ENCODE measurements at places on chromosomes 12 and 14.

GRCh38 chr12:27900920-27901879, 71.3 kb downstream of the PTHLH start:
- DNase-seq: no peak

DNA sequence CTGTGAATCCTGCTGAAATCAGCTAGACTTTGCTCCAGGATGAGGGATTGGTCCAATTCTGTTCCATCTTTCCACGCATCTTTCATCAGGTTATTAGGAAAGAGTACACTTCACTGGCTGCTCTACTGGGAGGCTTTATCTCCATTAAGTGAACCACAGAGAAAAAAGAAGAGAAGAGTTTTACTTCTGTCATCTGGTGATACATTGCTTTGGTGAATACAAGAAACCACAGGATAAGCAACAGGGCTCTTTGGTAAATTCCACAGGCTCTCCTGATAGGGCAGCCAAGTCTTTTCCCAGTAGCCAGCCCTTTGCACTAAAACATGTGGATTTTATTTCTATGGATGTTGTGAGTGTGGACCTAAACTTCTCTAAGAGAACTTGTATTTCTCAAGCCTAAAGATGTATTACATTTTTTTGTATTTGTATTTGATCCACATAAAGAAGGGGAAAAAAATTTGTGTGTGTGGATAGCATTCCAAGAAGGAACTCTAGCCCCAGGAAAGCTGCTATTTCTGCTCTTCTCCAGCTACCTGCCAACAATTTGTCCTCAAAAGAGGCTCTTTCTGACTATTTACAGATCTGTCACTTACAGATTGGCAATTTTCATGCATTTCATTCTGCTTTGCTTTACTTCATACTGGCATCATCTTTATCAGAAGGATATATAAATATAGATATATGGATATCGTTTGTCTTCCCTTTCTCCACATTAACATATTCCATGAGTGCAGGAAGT, 1117.6 kb upstream of the TMEM132C start:
- no peak for DNase-seq

DNA sequence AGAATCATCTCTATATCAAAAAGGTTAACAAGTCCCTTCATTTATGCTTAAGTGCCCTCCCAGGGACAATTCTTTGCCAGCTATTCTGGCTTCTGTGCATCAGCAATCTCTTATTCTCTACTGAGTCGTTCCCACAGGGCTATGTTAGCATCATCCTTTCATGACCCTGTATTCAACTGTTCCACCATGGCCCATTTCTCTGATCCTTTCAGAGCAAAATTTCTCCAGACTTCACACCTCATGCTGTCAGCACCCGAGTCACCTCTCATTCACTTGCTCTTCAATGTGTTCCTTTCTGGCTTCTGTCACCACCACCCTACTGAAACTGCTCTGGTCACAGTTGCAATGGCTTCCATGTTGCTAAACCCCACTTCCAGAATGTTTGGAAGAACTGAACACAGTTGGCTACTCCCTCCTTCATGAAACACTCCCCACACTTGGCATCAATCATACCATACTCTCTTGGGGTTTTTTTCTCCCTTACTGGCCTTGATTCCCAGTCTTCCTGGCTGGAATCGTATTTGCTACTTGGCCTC, 159.5 kb upstream of the HMGA2 start:
- DNase-seq: no peak

GRCh38 chr14:100588671-100589070, 1.5 kb upstream of the BEGAIN start:
- DNase-seq: no peak

DNA sequence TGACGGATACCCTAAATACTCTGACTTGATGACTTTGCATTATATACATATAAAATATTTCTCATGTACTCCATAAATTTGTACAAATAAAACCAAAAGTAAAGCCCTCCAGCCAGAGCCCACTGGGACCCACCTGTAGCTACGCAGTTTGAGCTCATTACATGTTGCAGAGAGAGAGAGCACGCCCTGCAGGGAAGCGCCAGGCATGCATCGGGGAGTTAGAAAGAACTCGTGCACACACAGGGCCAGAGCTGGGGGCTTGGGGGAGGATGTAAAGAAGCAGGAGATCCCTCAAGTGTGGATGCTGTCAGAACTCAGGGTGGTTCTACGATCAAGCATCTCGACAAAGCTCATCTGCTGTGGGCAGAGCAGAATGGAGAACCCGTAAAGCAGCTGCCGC, 178.5 kb upstream of the RTL1 start:
- DNase-seq: no peak

DNA sequence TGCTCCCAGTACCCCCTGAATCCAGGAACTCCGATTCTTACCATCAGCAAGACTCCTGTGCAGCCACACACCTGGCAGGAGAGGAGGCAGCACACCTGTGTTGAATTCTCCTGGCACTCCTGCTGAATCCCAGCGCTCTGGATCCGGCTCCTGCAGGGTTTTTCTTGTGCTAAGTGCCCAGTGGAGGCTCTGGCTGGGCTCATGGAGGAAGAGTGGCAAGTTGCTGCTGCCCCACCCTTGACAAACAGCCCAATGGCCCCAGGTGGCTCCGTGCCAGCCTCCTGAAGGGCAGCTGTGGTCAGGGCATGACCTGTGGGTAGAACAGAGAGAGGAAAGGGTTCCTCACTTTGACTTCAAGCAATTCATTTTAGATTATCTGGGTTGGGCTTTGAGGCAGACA, 20.0 kb downstream of the CRACR2A start:
- DNase-seq: no peak

DNA sequence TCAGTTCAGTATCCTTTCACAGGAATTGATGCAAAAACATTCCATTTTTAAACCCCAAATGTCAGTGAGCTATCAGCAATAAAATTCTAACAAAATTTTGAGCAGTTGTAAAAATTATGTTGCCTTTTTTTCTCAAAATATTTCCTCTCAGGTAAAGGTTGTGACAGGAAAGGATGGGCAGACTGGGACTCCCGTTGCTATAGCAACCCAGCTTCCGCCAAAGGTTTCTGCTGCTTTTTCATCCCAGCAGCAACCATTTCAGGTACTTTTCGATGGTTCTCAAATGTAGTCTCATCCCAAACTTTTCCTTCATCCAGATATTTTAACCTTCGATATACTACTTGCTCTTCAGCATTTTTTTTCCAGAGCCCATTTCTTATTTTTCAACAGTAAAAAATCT, 13.6 kb downstream of the EP400 start:
- DNase-seq: no peak

GRCh38 chr14:97264516-97265230, 467.5 kb downstream of the VRK1 start:
- no peak for DNase-seq

- DNase-seq: no peak
These were observed 219.5 kb upstream of the OTX2 start for GRCh38 chr14:57029620-57030253.

- no peak for DNase-seq
These were observed 26.8 kb downstream of the CPSF6 start for GRCh38 chr12:69266036-69266635.

GRCh38 chr14:41549282-41549681, 57.4 kb upstream of the LRFN5 start:
- DNase-seq: no peak

DNA sequence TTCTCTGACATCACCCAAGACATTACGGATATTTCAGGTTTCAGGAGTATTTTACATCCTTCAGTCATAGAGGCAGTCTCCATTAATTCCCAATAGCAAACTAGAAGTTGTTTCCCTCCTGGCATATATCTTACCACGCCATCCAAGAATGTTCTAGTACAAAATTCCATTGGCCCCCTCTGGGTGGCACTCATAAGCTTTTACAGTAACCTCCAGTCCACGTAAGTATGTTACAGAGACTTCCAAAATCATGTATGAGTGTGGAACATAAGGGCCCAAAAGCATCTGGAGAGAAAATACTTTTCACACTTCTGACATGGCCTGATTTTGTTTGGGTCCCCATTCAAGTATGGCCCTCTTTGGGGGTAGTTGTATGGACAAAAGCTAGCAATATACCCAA, 58.1 kb upstream of the DHRS4 start:
- no peak for DNase-seq

Measured in activated T-cell treated with anti-CD3 and anti-CD28 coated beads for 48 hours (primary cell).